ENCODE measurements at places on chromosomes 7 and 10.
A peak's percentile ranks its signal among the peaks of the same experiment; 100 is the strongest.

- peak; percentile 12 for DNase-seq
Observed at GRCh38 chr10:97270523-97271154, 21.8 kb downstream of the ARHGAP19 start.

DNA sequence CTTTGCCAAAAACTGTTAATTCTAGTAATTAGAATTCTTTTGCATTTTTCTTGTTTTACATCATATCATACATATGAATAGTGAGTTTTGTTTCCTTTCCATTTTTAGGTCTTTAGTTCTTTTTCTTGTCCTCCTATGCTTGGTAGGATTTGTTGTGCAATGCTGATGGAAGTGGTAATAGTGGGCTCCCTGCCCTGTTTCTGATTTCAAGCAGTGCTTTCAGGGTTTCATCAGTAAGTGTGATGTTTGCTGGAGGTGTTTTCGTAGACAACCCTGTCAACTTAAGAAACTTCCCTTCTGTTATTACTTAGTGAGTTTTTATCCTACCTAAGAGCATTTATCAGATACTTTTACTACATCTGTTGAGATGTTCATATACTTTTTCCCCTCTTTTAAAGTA lies 50.5 kb downstream of the CSGALNACT2 start:
- peak; percentile 91 for DNase-seq

DNA sequence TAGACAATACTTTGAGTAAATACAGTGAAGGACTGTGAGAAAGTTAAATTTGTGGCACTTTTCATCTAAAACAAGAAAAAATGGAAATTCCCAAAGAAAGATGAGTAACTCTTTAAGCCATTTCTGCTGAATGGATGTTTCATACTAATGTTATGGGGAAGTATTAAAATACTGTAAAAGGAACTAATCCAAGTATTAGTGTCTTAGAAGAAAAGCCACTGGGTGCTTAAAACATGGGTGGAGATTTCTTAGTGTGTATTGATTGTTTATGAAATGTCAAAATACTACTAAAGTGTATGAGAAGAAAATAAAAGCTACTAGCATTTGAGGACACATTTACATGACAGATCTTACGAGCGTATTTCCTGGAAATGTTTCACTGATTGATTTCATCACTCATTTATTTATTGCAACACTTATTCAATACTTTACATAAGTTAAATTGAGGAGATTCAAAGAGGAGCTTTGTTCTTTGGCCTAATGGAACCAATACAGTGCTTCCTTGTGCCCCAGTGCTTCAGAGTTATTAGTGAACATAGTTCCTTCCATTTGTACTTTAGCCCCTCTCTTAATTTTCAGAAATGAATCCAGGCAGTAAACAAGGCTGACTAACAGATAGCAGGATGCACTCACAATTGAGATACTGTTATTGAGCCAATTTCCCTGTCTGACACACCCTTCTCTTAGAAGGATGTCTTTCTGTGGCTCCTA lies 155.5 kb upstream of the AHR start:
- DNase-seq: peak; percentile 35

GRCh38 chr7:131190581-131190980 lies 137.1 kb upstream of the MKLN1 start:
- DNase-seq: no peak

DNA sequence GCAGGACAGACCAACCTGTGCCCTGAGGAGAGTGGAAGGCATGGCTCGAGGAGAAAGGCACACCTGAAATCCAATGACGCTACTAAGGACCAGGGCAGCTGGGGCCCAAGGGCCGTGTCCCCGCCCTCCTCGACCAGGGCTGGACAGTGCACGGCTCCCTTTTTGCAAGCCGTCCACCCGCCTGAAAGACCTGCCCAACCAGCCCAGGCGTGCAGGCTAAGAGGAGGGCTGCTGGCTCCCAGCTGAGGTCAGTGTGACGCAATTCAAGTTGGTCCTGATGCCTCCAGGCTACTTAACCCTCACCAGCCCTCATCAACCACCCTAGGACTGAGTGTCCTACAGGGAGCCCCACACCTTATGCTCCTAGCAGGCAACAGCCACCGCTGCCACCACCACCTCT lies 69.3 kb downstream of the DLG5 start:
- DNase-seq: no peak

GRCh38 chr7:133602291-133602690 lies 349.4 kb downstream of the EXOC4 start:
- peak; percentile 70 for DNase-seq

DNA sequence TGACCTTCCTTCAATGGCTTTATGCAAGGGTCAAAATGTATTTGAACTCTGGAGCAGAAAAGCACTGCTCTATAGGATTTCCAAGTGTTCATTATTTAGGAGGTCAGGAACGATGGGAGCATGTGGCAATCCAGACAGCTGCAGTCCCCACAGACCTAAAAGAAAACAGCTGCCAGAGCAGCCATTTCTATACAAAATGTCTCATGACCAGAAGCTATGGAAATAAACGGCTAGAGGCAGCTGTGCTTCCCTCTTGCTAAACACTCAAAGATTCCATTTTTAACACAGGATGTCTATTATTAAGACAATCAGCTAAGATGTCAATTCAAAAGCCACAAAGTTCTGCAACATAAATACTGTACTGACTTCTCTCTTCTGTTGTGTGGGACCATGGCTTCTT lies 879.1 kb upstream of the C7orf33 start:
- DNase-seq: no peak

DNA sequence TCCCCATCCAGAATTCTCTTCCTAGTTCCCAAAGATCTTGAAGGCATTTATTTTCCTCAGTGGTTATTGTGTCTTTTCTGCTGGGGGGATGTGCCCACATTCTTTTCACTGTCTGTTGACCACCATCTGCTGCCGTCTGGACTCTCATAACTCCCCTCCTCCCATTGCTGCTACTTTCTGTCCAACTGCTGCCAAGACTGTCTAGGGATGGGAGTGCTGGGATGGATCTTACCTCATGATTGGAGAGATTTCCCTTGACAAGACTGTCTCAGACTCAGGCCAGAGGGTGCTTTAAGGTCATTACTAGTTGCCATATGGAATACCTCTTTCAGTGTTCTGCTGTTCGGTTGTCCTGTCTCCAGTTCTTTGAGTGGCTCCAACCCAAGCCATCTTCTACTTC lies 141.6 kb downstream of the C1GALT1 start:
- no peak for DNase-seq

DNA sequence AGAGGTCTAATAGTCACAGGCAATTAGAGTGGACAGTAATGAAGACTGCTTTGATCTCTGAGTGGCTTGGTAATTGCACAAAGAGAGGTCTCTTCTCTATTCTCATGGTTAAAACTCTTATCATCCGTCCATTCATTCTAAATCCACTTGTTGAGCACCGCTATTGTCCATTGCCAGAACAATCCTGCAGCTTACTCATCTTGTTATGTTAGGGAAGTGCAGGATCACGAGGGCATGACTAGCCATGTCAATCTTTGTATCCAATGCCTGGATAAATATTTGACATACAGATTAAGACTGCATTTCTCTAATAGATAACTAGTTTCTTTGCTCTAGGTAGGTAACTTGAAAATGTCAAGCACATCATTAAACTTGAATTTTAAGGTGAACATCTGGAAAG lies 14.9 kb downstream of the SFTPD start:
- DNase-seq: peak; percentile 16

GRCh38 chr10:12852687-12853086 lies 148.8 kb downstream of the CCDC3 start:
- peak; percentile 14 for DNase-seq

DNA sequence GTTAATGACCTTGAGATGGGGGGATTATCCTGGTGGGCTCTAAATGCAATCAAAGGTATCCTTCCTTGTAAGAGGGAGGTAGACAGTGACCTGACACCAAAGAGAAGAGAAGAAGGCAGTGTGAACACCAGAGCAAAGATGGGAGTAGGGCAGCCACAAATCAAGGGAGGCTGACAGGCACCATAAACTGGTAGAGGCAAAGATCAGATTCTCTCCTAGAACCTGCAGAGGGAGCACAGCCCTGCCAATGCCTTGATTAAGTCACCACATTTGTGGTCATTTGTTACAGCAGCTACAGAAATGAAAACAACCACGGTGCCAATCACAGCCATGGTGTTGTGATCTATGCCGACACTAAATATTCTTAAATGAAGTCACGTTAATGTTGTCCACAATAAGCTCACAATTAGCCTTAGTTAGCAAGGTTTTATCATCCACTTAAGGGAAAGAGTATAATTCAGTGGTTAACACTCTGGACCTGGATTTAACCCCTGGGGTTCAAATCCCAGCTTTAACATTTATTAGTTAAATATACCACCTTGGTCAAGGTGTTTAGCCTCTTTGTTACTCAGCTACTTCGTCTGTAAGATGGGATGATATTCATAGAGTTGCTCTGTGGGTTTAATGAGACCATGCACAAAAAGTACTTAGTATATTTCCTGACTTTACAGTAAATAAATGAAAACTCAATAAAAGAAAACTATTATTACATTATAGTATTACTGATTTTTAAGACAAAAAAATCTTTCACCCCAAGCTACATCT lies 70.8 kb downstream of the SGMS1 start:
- no peak for DNase-seq

GRCh38 chr7:74349621-74350020 lies 60.4 kb downstream of the CLIP2 start:
- DNase-seq: no peak

GRCh38 chr7:25583621-25584020 lies 355.3 kb upstream of the NPVF start:
- no peak for DNase-seq

- no peak for DNase-seq
Observed at GRCh38 chr10:12974491-12975199, 26.9 kb downstream of the CCDC3 start.

DNA sequence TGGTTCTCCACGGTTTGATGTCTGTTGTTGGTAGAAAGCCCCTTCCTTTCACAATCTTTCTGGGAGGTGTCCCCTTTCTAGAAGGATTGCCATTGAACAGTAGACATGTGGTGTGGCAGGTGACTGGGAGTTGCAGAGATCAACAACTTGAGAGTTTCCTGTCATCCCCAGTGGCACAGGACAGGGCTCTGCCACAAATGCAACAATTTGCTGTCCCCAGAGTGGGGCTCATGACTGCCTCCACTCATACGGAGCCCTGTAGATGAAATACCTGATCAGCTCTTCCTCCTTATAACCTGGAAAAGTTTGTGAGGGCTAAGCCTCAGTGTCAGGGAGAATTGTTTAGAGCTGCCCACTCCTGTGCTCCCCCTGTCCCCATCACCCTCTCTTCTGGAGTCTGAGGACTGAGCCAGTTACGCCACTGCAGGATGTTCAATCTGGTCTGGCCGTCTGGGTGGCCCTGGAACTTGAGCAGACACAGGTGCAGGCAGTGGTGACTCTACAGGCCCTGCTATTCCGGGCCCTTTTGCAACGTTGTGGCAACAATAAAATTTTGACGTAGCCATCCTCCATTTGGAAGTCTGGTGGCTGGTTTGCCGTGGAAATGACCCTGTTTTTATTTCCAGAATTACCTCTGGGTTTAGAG lies 6.5 kb downstream of the DBNL start:
- DNase-seq: no peak

- no peak for DNase-seq
Observed at GRCh38 chr10:131657985-131658330, 242.8 kb upstream of the PPP2R2D start.

GRCh38 chr10:77532068-77532467 lies 105.5 kb downstream of the KCNMA1 start:
- peak; percentile 77 for DNase-seq

DNA sequence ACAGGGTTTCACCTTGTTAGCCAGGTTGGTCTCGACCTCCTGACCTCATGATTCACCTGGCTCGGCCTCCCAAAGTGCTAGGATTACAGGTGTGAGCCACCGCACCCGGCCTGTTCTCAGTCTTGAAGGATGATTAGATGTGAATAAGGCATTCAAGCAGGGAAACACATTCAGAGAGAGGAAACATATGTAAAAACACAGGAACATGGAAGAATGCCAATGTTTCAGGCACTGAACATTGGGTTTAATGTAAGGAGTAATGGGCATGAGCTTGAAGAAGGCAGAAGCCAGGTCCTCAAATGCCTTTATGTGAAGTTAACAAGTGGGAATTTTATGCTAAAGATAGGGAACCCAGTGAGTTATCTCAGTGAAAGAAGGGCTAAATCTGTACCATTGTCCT lies 74.3 kb downstream of the ARL4A start:
- no peak for DNase-seq

DNA sequence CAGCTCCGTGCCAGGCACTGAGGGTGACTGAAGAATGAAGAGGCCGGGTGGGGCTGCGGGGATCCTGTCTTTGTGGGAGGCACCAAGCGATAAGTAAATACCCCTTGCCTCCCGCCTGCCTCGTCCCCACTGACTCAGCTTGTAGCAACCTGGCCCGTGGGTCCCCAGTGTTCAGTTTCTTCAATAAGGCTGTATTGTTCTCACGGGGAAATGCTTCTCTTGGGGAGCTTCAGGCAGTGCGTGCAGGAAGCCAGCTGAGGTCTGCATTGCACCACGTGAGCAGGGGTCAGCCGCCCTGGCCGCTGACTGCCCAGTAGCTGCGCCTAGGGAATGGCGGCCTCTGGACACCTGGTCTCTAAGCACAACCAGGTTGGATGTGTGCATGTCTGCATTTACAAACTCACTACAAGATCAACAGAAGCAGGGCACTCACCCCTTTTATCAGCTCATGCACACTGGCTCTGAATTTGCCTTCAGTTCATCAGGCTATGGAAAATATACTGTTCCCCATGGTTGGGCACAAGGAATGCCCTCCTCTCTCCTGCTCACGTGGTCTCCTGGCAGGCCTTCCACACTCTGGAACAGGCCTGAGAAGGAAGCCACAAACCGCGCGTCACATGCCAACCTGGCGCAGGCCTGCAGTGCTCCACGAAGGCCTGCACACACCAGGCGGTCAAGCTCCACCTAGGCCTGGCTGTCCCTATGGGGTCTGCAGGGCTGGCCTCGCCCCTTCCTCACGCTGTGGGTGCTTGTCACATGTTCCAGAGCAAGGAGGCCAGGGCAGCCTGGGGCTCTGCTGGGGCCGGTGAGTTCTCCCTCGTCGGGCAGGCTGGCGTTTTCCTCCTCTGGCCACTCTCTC lies 135.7 kb upstream of the RNF32 start:
- no peak for DNase-seq

- DNase-seq: no peak
Observed at GRCh38 chr10:124722798-124723783, 21.1 kb downstream of the FAM53B start.

GRCh38 chr7:112266595-112267270 lies 60.2 kb downstream of the ZNF277 start:
- peak; percentile 37 for DNase-seq

GRCh38 chr10:107686095-107686494 lies 521.6 kb upstream of the SORCS1 start:
- no peak for DNase-seq

GRCh38 chr7:133054162-133054840 lies 27.6 kb downstream of the CHCHD3 start:
- DNase-seq: peak; percentile 21

- DNase-seq: no peak
Observed at GRCh38 chr7:135283959-135284638, 50.5 kb downstream of the STRA8 start.

GRCh38 chr10:86288695-86289576 lies 77.7 kb downstream of the GRID1 start:
- no peak for DNase-seq

- DNase-seq: no peak
Observed at GRCh38 chr7:29825775-29826529, 19.6 kb downstream of the WIPF3 start.

GRCh38 chr7:100472854-100473499 lies 6.0 kb downstream of the TSC22D4 start:
- DNase-seq: peak; percentile 79

GRCh38 chr7:27739301-27739908 lies 557 bp upstream of the TAX1BP1 start:
- peak; percentile 76 for DNase-seq

GRCh38 chr10:35058134-35058533 lies 32.0 kb downstream of the CUL2 start:
- DNase-seq: peak; percentile 93

GRCh38 chr7:29299086-29299485 lies 104.5 kb downstream of the CHN2 start:
- no peak for DNase-seq

Data from fibroblast of the aortic adventitia (primary cell).